ENCODE measurements at places on chromosomes 7 and 10.

- DNase-seq = no peak
Observed at GRCh38 chr7:42407833-42408232, 170.8 kb upstream of the GLI3 start.

DNA sequence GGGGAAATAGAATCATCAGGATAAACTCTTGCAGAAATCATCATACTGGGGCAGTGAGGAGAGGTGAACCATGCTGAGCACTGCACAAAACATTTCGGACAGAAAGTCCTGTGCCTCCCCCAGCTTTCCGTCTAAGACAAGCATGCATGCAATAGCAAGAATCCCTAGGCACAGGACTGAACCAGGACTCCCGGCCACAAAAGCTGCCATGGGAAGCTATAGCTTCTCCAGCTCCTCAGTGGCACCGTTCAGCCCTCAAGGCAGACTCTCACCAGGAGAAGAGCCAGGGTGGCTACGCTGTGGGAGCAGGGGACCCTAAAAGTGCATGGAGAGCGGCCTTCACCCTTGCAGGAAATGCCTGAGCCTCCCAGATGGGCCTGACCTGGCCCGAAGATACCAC is 70.8 kb downstream of the ASB13 start:
- DNase-seq = no peak

DNA sequence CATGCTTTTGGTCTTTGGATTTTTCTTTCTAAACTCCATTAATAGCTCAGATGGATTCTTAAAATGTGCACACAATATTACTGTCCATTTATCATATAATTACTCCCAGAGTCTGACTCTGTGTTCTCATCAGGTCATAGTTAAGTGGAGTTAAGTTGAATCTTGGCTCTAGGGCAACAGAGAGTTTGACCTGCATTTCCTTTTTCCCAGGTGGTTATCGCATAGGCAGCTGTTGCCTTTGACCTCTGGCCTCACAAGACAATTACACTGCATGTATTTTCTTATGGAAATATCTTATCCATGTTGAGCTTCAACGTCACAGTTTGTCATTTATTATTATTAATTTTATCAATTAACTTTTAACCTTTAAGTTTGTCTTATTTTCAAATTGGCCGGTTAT is 237.5 kb upstream of the HGF start:
- DNase-seq = no peak

GRCh38 chr7:157077986-157078644 is 60.6 kb upstream of the UBE3C start:
- no peak for DNase-seq

DNA sequence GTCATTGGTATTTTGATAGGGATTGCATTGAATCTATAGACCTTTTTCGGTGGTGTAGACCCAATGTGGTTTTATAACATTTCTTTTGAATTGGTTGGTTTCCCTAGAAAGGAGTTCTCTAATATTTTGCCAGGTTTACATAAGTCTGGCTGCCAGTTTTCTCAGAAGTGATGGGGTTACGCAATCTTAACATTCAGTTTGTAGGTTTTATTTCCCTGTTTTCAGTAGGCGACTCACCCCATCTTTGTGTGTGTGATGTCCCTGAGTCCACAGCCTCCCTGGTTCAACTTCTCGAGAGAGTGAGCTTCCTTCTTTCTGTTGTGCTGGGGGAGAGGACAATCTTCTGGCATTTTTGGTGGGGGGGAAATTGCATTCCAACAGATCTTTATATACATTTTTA is 9.6 kb upstream of the KIF5B start:
- DNase-seq = no peak

DNA sequence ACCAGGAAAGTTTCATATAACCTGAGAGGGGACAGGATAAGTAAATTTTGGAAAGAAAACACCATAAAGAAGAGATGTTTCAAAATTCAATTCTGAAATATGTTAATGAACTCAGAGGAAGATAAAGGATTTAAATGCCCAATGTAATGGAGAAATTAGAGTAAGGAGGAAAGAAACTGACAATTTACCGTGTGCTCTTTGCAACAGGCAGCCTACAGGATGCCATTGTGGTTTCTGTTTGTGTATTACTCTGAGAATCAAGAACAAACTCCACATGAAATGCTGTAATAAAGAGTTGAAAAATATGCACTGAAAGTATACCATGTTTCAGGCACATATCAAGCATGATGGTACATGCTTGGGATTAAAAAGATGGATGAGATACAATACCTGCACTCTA is 44.8 kb upstream of the GLCCI1 start:
- DNase-seq = no peak

- no peak for DNase-seq
Observed at GRCh38 chr10:119166118-119166500, 595 bp upstream of the SFXN4 start.
